ENCODE measurements at places on chromosomes 2 and 18.

- no peak for DNase-seq
Observed at GRCh38 chr2:240183006-240183874, 42.8 kb upstream of the OTOS start.

- no peak for DNase-seq
Observed at GRCh38 chr2:199705538-199705937, 145.5 kb downstream of the FTCDNL1 start.

- DNase-seq: no peak
Observed at GRCh38 chr2:98727369-98728087, 3.4 kb downstream of the MGAT4A start.

DNA sequence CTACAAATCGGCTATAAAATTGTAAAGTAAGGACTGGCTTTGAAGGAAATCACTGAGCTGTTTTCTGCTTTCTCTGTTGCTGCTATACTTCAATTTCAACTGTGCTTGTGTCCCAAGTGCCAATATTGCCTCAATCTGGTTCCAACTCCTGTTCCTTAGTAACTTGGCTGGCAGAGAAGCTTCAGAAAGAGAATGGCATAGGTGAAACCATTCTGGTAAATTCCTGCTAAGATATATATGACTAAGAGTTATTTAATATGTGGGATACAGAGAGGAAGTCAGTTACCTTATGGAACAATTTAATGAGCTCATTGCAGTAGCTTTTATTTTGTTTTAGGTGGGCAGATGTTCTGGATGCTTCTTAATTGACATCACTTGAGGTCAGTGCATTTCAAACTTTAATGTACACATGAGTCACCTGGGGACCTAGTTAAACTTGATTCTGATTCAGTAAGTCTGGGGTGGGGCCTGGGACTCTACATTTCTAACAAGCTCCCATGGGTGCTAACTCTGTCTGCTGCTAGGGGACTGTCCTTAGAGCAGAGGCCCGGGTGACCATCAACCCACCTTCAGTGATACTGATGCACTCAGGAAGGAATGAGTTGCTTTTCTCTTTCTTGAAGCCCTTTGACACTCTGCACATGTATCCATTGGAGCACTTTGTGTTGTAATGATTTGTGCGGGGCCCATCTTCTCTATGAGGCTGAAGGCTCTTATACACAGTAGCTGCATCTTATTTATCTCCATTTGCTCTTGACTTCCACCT is 47.6 kb downstream of the LIPG start:
- DNase-seq: no peak

GRCh38 chr18:62919109-62919838 is 203.9 kb downstream of the PHLPP1 start:
- no peak for DNase-seq

GRCh38 chr2:33505966-33506365 is 29.5 kb downstream of the RASGRP3 start:
- no peak for DNase-seq

DNA sequence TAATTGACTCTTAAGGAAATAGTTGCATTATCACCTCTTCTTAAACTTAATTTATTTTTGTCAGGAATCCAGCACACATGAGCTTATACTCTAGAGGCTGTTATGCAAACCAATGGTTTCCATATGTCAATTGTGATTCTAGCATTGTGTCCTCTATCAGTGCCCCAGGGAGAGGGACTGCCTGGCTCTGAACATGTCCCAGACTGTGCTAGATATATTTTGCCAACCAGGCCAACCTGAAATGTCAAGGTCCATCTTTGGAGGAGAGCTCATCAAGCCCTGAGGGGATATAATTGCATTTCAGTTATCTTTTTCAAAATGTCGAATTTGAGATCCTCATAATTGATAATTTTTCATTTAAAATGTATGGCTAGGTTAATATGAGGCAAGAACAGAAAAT is 34.2 kb downstream of the HNMT start:
- no peak for DNase-seq
